ENCODE measurements at places on chromosomes 7 and 10.

GRCh38 chr10:51606825-51607462 lies 92.5 kb downstream of the CSTF2T start:
- DNase-seq = no peak

DNA sequence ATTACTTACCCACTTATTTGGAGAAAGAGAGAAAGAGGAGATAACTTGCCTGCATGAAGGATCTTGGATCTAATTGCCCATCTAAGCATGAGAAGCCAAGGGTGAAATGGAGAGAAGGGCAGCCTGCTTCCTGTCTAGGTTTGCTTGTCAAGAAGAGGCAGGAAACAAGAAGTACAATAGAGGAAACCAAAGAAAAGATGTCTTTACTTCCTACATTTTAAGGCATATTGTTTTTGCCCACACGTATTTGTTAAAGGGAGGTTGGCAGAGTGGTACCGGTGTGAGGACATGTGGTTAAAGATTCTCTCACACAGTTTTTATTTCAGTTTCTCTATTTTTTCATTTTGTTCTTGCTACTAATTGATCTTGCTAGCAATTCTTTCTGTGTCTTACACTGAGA lies 6.0 kb upstream of the TAS2R38 start:
- no peak for DNase-seq

DNA sequence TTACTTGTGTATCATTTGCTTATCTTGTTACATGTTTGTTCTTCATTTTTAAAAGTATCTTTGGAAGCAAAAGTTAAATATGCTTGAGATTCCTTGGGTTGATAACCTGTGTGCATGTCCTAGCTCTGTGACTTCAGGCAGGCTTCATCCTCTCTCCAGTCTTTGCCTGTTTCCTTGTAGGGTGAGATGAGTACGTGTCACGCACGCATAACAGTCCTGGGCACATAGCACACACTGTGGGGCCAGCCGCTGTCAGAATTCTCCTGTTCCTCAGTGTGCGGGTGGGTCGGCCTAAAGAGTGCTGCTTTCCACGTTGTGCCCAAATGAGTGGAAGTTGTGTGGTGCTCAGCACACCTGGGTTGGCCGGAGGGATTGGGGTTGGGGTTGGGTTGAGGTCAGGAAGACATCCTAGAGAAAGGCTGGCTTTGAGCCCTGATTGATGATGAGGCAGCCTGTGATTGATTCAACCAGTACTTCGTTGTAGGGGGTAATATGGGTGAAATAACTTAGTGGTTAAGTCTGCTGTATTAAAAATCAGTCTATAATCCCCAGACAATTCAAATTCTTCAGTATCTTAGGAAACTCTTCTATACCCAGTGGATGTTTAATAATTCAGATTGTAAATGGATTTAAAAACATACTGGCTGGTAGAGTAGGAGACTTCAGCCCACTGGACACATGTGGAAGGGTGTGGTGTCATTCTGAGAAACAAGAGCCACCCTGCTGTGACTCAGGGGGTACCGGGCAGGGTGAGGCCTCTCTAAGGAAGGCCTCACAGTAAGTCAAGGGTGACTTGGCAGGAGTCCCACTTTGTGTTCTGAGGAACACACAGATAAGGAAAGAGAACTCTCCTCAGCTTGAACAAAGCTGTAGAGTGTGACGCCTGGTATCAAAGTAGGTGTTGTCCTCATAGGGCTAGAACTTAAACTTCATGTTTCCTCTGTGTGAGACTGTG lies 54.8 kb downstream of the DAGLB start:
- DNase-seq = no peak

DNA sequence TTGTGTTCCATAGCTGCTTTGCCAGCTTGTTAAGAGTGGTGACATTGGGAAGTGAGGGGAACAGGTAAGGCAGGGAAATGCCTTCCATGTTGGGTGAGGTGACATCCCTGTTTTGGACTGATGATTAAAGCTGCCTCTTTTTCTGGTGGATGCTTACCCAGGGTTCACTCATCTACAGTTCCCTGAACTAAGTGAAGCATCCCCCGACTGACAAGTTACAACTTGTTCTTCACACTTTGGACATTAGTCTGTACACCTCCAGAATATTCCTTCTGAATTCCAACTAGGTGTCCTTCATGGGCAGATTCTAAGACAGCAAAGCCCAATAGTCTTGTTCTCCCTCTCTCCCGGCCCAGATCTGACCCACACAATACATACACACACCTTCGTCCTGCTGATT lies 63.4 kb downstream of the HDAC9 start:
- DNase-seq = no peak

DNA sequence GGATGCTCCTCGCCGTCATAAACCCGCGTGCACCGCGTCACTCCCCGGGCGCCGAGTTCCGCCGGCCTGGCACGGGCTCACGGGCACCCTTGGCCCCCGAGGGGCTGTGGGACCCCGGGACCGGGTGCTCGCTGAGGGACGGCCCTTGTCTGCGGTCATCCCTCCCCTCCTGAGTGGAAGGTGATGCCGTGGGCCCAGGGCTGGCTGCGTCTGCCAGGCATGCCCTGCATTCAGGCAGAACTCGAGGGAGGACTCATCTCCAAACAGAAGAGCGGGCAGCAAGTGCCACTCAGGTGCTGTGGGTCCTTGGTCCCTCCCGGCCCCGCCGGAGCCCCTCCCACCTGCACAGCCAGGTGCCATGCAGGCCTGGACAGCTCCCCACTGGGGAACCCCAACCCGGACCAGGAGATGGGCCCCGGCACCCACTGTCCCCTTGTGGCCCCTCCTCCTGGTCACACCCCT lies 61.3 kb downstream of the UNCX start:
- no peak for DNase-seq

DNA sequence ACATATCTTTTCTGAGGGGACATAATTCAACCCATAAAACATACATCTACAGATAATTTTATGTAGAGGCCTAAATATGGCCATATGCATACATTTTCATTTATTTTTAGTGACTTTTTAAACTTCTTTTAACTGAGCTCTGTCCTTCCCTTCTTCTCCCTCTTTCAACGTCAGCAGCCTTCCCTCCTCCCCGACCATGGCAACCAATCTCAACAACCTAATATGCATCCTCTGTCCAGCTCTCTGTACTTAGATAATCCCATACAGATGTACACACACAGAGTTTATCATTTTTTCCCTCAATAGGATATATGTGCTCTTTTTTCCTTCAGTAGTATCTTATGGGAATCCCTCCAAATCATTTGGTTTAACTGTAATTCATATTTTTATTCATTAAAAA lies 94.3 kb downstream of the CCDC71L start:
- no peak for DNase-seq

- DNase-seq = peak; percentile 3
Observed at GRCh38 chr10:8121201-8121890, 66.9 kb downstream of the GATA3 start.

DNA sequence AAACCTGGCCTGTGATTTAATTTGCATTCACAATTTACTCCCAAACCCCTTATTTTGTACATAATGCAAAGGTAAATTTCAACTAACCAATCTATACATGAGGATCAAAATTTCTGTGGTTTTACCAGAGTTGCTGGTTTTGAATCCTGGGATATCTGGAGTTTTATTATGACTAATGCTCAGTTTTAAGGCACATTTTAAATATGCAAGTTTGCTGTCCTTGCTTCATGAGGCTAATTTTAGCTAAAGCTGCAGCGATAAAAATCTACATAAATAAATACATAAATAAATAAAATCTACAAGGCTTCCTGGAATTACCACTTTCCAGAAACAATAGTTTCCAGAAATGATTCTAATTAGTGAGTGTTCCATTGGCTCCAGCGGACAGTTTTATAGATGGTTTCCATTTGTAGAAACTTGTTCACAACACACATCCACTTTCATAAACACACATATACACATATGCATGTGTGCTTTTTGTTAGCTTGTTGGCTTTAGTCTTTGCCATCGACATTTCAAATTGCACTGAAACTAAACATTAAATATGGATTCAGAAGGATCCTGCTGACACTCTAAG lies 339.5 kb upstream of the NRP1 start:
- no peak for DNase-seq

DNA sequence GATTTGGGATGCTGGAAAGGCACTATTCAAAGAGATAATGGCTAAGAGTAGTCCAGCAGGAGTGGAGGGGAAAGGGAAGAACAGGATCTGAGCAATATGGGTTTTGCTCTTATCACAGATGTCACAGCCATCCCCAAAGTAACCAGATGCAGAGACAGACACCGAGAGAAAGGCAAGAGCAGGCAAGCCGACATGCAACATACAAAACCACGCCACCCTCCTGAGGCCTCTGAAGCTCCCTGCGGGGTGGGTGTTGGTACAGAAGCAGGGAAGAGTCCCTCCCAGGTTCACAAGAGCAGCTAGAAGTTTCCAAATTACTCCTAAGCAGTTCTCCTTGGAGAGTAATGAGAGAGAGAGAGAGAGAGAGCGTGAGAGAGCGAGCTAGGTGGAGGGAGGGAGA lies 10.8 kb upstream of the C10orf53 start:
- no peak for DNase-seq
